Glutamatergic neuron (in vitro differentiated cells): ENCODE measurements at places on chromosomes 1 and 21. TPM values are rescaled to one million over a fixed set of nuclear protein-coding genes. Genes with fewer than 3 reads are reported as not detected.

AIM2 gene
- total RNA-seq = 5.3 TPM

KRTAP12-1 gene
- total RNA-seq = not detected

SPRR5 gene
- not detected for total RNA-seq

MCOLN3 gene
- total RNA-seq = not detected

FLVCR1 gene
- 33.4 TPM for total RNA-seq

CYP4A22 gene
- 0.17 TPM for total RNA-seq

TINAGL1 gene
- total RNA-seq = not detected

CCDC30 gene
- 3.0 TPM for total RNA-seq

CASQ1 gene
- total RNA-seq = not detected
